K562 (cell line): ENCODE measurements at places on chromosomes 3 and 15. TPM values are rescaled to one million over a fixed set of nuclear protein-coding genes. Genes with fewer than 3 reads are reported as not detected.

VIPR1 gene
- 0.34 and 0.38 TPM in 2 replicates for total RNA-seq

KCNAB1 gene
- total RNA-seq, result 0.40 and 0.76 TPM in 2 replicates

SEMA6D gene
- total RNA-seq, result not detected in 2 replicates

GRM2 gene
- total RNA-seq, result not detected in 2 replicates

VGLL3 gene
- 0.02 and 0.09 TPM in 2 replicates for total RNA-seq

C3orf80 gene
- 0.60 and 0.75 TPM in 2 replicates for total RNA-seq

CCDC80 gene
- total RNA-seq, result 1.4 and 2.2 TPM in 2 replicates

GOLGA8O gene
- total RNA-seq, result 0.22 and 0.31 TPM in 2 replicates

MUSTN1 gene
- 0.78 TPM in 1 of 2 replicates, not detected in the other for total RNA-seq

PDZRN3 gene
- total RNA-seq, result 0.07 and 0.16 TPM in 2 replicates

ENTPD3 gene
- 0.44 and 0.51 TPM in 2 replicates for total RNA-seq

SGO1 gene
- total RNA-seq, result 37.4 and 37.7 TPM in 2 replicates

IL17RB gene
- total RNA-seq, result 1.2 and 1.5 TPM in 2 replicates

ANKUB1 gene
- total RNA-seq, result not detected in 2 replicates

LSAMP gene
- 0.09 TPM in 1 of 2 replicates, not detected in the other for total RNA-seq

C3orf20 gene
- total RNA-seq, result not detected in 2 replicates
